ENCODE measurements at places on chromosomes 16 and 17.

DNA sequence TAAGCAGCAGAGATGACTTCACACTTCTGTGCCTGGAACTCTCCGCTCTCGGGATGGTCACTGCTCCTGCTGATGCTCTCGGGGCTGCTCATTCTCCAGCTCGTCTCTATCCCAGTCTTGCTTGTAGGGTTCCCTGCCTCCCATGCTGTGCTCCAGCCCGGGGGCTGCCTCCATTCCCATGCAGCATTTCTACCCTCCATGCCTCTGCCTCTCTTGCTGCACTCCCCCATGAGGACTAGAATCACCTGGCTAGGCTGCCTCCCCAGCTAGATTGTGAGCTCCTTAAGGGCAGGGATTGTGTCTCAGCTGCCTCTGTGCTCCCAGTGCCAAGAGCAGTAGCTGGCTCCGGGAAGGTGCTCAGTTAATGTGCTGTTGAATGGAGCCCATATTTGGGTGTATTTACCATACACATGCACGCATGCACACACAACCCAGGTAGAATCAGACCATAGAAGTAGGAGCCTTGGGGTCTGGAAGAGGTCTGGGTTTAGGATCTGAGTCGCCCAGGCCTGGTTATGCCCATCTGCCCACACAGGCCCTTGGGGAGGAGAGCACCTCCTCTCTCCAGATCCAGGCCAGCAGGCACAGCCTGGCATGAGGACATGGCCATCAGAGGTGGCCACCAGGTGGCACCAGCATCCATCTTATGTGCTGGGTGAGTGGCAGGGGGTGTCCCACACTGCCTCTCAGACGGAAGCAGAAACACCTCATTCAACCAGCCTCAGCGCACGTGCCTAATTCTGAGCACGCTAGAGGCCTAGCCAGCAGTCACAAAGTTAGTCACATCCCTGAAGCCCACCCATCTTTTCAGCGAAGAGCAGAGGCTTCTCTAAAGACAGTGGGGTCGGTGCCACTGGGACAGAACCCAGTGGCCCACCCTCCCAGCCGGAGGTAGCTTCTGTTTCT is 9.3 kb downstream of the GIT1 start:
- peak; percentile 91 for DNase-seq

DNA sequence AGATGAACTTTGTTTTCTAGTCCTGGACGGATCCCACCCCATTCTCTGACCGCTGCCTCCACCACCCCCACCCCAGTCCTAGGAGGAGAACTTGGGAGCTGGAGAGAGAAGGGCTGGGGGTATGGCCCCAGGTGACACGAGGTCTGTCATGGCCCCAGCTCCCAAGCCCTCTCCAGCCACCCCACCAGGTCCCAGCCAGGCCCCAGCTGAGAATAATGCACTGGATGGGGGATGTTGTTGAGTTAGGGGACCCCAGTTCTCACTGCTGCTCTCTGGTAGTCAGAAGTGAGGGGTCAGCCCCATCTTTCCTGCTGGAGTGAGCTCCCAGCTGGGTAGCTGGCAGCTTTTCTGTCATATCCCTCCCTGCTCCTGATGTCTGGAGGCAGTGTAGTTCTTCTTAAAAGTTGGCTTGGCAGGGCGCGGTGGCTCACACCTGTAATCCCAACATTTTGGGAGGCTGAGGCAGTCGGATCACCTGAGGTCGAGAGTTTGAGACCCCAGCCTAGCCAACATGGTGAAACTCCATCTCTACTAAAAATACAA is 4.6 kb upstream of the COL1A1 start:
- DNase-seq: no peak

DNA sequence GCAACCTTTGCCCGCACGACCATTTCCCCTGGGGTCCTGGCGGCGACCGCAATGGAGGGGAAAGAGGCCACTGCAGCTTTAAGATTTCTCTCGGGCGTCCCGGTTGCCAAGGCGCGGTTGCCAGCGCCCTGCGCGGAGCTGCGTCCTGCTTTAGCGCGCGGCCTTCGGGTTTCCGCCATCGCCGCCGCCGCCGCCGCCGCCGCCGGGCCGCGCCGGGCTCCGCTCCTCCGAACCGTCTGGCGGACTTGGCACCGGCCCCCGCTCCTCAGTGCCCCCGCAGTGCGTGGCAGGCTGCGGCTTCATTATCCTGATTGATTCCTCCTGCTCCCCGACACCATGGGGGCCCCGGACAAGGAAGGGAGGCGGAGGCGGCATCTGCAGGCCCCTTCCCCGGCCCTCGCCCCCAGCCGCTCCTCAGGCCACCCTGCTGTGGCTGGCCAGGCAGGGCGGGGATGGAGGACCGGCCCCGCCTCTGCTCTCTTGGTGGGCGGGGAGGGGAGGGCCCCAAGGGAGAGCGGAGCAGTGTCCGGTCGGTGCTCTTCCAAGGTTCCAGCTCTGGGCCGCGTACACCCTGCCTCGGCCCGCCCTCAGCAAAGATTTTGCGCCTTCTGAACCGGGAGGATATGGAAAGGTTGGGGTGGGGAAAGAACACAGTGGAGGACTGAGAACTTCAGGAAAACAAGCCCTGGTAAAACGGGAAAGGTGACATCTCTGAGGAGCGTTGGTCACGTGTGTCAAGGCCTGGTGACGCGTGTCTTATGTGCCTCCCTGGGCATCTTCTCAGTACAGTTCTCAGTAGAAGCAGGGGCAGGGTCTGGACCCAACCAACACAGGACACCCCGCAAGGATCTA is 34.0 kb downstream of the NEUROD2 start:
- DNase-seq: peak; percentile 81

GRCh38 chr17:73249700-73250099 is 12.0 kb downstream of the CPSF4L start:
- DNase-seq: no peak

Data from A549 (cell line).